ENCODE measurements at places on chromosomes 11 and 22. TPM values are rescaled to one million over a fixed set of nuclear protein-coding genes. Genes with fewer than 3 reads are reported as not detected.

Gene MRGPRF
- 15.6 TPM for total RNA-seq

Gene DPAGT1
- 26.0 TPM for total RNA-seq

Gene DDX25
- total RNA-seq = not detected

Gene UPK3A
- total RNA-seq = not detected

Gene APOA5
- 0.20 TPM for total RNA-seq

Gene MDK
- total RNA-seq = 44.6 TPM

- DNase-seq = peak; percentile 94
These were observed at the start of the genes ELP4 and IMMP1L for GRCh38 chr11:31509429-31510345. TSS of gene ELP4 (plus strand) at chr11:31509767. CDS start at chr11:31509785, 18 bp downstream. TSS of gene IMMP1L (minus strand) at chr11:31509622. CDS start at chr11:31463276, 46,346 bp downstream.

- DNase-seq = no peak
These were observed 31.4 kb upstream of the TH start for GRCh38 chr11:2202900-2203439.

DNA sequence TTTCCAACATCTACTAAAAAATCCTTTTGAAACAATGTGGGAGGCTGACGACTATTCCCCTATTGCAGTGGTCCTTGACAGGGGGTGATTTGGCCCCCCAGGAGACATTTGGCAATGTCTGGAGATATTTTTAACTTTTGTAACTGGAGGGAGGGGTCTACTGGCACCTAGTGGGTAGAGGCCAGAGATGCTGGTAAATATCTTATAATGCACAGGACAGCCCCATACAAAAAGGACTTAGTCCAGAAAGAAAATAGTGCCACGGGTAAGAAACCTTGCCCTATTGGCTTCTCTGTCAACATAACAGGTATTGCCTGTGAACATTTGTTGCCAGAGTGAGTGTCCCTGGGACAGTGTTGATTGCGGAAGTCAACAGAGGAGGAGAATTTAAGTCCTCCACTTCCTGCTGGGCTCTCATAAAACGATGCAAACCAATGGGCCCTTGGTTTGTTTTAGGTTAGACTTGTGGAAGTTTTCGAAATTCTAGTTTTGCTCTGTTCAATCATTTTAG, 101.6 kb downstream of the MAML2 start:
- no peak for DNase-seq

- no peak for DNase-seq
These were observed 4.1 kb downstream of the GNAZ start for GRCh38 chr22:23074451-23074850.

- DNase-seq = no peak
These were observed 6.9 kb downstream of the IL18BP start for GRCh38 chr11:72005347-72006260.

DNA sequence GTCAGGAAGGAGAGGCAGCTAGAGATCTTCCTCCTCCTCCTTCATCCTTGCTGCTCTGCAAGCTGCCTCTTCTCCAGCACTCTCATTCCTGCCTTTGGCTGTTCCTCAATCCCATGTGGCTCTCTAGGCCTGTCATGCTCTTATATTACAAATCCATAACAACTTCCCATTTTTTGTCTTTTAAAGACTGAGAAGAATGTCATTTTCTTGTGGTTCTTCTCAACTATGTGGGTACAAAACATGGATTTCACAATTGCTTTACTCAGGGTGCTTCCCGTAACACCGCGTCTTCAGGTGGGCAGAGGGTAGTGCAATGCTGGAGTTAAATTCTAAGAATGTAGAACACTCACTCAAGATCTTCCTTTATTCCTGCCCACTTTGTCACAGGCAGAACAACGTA, 6.8 kb upstream of the CAT start:
- no peak for DNase-seq

- DNase-seq = no peak
These were observed 71.1 kb upstream of the WNT7B start for GRCh38 chr22:46047841-46048595.

GRCh38 chr11:86108191-86108590, 39.3 kb upstream of the PICALM start:
- DNase-seq = no peak

DNA sequence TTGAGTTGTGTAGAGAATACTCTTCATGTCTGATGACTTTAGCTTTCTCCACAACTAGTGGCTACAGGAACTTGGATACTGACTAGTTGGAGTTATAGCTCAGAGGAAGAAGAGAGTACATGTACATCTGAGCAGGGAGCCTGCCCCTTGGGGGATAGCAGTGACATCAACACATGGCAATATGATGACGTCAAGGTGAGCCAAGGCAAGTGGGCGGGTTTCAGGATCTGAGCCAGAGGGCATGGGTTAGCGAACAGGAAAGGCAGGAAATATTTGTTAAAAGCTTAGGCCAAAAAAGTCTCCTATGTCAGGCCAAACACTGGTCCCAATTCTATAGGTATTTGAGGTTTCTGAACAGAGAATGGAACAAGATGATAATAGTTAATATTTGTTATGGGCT, 42.0 kb upstream of the HORMAD2 start:
- DNase-seq = no peak

GRCh38 chr11:23087407-23087806, 227.1 kb upstream of the CCDC179 start:
- DNase-seq = no peak

GRCh38 chr11:99160447-99160846, 139.7 kb downstream of the CNTN5 start:
- no peak for DNase-seq

GRCh38 chr11:116542406-116542805, 230.4 kb downstream of the BUD13 start:
- no peak for DNase-seq

Measured in upper lobe of left lung (tissue), 6 donors.